ENCODE measurements at places on chromosomes 4 and X.

DNA sequence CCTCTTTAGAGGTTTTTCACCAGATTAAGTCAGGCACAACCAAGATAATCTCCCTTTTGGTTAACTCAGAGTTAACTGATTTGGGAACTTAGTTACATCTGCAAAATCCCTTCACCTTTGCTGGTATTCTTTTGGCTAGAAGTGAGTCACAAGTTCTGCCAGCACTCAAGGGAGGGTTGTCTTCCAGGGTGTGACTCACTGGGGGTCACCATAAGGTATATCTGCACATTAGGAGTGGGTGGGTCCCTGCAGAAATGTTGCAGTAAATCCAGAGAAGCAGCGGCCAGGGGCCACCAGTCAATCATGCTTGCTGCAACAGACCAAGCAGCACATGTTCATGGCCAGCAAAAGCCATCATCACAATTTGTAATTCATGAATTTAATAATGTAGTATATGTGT is 59.8 kb upstream of the MAML3 start:
- DNase-seq = no peak

- DNase-seq = no peak
Measured at GRCh38 chr4:162131256-162131655, 32.5 kb downstream of the FSTL5 start.

GRCh38 chrX:153519569-153520286 is 2.3 kb downstream of the ATP2B3 start:
- DNase-seq = no peak

DNA sequence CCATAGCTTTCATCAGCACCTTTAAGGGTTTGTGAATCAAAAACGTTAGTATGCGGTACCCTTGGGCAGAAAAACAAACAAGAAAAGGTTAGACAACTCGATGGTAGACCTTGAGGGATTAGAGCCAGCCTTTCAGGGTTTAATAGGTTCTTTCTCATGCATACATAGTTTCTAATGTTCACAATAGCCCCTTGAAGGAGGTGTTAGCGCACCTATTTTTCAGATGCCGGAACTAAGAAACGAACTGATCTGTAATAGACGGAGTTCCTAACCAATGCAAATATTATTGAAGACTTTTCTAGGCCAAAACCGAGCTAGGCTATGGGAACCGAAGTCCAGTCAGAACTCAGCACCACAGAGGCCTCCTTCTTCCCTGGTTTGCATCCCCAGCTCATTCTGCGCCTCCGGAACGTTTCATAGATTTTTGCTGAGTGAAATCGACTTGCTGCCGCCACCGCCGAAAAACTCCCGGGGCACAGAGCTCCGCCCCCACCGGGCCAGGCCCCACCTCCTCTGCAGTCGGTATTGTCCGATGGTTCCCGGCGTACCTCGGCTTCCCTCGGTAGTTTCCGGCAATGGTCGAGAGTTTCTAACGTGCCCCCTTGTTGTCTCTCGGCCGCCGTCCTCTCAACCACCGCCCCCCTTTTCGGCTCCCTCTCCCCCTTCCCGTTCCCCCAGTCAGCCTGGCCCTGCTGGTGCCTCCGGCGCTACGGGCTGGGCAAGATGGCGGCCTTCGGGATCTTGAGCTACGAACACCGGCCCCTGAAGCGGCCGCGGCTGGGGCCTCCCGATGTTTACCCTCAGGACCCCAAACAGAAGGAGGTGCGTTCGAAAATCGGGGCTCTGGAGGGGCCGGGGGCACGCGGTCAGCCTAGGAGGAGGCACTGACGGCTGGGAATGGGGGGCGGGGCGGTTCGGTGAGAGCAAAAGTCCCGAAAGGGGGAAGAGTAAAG is at the start of gene MED12:
Gene MED12, plus strand, starts transcription at position 565 of the 953 bp plus-strand sequence. Its CDS starts 159 bp downstream, at position 724.
- DNase-seq = peak; percentile 65

DNA sequence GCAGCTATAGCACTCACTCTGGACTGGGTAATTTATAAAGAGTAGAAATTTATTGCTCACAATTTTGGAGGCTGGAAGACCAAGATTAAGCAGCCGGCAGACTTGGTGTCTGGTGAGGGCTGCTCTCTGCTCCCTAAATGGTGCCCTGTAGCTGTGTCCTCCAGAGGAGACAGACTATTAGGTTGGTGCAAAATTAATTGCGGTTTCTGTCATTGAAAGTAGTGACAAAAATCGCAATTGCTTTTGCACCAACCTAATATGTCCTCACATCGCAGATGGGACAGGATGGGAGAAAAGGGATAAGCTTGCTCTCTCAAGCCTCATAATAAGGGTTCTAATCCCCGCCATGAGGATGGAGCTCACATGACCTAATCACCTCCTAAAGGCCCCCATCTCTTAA is 258.1 kb upstream of the VCX3A start:
- no peak for DNase-seq

DNA sequence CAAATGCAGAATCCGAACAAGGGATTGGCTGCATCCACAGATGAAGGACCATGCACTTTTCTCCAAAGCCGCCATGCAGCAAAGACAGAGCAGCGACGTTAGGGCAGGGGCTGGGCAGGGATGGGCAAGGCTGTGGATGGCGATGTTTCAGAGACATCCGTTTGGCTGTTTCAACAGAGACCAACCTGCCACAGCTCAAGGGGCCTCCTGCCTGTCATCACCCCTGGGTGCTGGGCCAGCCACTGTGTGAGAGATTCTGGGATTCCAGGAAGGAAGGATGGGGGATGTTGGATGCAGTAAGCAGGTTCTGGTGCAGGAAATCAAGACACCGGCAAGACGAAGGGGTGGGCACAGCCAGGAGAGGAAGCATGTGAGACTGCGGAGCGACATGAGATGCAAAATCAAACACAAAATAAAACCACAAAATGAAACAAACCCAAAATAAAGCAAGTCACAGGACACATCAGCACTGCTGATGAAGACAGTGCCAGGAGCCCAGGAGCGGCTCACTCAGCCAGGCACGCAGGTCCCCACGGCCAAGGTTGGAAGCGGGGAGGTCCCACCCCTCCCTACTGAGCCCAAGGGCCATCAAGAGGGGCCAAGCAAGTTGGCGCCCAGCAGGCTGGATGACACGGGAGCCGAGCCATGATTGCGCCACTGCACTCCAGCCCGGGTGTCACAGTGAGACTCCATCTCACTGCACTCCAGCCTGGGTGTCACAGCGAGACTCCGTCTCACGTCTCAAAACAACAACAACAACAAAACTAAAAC is 68.1 kb downstream of the FAM53A start:
- no peak for DNase-seq

GRCh38 chrX:28398342-28398741 is 188.9 kb upstream of the IL1RAPL1 start:
- DNase-seq = no peak

DNA sequence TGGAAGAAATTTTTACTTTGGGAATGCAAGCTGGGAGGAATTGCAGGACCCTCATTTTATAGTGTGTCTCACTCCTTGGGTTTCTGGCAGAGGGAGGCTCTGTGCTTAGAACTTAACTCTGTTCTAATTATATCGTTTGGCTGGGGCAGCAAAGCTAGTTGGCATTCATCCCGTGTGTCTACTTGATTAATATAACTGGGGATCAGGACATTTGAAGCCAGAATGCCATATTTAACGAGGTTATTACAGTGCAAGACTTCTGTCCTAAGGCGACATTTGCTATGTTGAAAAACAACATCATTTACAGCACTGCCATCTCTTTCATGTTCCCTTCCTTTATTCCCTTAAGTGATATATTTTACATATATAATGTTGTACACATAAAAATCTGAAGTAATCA is 179.1 kb upstream of the TBC1D9 start:
- no peak for DNase-seq

DNA sequence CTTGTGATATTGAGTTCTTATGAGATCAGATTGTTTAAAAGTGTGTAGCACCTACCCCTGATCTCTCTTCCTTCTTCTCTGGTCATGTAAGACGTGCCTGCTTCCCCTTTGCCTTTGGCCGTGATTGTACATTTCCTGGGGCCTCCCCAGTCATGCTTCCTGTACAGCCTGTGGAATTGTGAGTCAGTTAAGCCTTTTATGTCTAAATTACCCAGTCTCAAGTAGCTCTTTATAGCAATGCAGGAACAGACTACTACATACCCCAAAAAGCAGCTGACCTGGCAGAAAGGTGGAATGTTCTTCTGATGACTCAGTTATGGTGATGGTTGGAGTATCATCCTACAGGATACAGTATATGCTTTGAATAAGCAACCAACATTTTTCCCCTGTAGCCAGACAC is 11.4 kb upstream of the MCUB start:
- no peak for DNase-seq

DNA sequence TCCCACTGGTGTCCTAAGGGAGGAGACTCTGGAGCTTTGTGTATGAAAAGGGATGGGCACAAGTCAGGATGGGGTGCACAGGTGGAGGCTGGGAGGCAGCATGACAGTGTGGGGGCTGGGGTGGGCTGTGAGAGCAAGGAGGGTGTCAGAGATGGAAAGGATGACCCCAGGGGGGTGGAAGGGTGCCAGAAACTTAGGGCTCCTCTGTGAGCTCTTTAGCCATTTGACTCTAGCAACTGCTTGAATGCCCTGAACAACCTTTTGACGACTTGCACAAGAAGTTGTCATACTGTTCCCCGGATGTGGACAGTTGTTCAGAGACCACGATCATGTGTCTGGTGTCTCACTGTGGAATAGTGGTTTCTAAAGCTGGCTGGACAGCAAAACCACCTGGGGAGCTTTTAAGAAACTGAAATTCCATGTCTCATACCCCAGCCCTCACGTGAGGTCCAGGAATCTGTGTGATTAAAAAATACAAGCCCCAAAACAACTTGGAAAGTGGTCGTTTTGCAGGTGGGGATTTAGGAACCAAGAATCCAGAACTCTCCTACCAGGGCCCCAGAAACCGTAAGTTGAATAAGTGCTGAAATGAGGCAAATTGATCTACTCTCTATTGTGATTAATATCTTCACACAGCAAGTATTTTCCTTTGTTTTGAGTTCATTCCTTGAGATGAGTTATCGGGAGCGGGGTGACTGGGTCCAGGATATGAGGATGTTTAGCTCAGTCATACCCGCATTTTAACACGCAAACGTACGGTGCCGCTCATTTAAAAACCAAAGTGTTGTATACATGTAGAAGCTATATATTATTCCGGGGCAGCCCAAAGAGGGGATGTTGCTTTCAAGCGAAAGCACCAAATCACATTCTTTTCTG is 3.4 kb downstream of the RHOH start:
- peak; percentile 41 for DNase-seq

GRCh38 chrX:133645977-133646718 is 230.9 kb upstream of the GPC4 start:
- no peak for DNase-seq

DNA sequence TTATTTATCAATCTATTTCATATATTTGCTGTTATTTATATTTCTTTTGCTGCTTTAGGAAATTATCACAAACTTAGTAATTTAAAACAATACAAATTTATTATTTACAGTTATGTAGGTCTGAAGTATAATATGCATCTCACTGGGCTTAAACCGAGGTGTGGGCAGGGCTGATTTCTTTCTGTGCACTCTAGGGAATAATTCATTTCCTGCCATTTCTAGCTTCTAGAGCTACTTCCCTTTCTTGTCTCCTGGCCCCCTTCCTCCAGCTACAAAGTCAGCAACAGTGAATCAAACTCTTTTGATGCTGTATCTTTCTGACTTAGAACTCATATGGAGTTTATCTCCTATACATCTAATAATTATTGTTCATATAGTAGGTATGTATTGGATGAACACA is 303.5 kb upstream of the ARSJ start:
- DNase-seq = no peak

GRCh38 chrX:153781428-153782047 is 697 bp downstream of the SRPK3 start:
- no peak for DNase-seq

DNA sequence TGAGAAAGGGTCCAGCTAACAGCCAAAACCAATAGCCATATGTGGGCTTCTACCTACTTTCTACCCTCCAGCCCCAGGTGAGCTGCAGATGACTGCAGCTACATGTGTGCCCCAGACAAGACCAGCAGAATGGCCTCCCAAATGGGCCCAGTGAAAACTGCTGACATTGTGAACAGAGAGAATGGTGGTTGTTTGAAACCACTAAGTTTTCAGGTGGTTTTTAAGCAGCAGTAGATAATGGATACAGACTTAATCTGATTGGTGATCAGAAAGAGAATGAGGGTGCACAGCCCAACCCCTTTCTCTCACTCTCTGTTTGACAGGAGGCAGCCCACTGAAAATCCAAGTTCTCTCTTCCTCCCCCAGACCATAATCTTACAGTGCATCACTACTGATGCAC is 42.5 kb upstream of the BBS12 start:
- no peak for DNase-seq

DNA sequence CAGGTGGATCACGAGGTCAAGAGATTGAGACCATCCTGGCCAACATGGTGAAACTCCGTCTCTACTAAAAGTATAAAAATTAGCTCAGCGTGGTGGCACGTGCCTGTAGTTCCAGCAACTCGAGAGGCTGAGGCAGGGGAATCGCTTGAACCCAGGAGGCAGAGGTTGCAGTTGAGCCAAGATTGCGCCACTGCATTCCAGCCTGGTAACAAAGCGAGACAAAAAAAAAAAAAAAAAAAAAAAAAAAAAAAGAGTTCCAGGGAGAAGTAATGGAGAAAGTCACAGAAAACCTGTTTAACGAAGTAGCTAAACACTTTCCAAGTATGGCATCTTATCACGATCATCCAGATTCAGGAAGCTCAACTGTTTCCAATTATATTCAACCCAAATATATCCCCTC is 10.9 kb downstream of the KLHL4 start:
- no peak for DNase-seq

DNA sequence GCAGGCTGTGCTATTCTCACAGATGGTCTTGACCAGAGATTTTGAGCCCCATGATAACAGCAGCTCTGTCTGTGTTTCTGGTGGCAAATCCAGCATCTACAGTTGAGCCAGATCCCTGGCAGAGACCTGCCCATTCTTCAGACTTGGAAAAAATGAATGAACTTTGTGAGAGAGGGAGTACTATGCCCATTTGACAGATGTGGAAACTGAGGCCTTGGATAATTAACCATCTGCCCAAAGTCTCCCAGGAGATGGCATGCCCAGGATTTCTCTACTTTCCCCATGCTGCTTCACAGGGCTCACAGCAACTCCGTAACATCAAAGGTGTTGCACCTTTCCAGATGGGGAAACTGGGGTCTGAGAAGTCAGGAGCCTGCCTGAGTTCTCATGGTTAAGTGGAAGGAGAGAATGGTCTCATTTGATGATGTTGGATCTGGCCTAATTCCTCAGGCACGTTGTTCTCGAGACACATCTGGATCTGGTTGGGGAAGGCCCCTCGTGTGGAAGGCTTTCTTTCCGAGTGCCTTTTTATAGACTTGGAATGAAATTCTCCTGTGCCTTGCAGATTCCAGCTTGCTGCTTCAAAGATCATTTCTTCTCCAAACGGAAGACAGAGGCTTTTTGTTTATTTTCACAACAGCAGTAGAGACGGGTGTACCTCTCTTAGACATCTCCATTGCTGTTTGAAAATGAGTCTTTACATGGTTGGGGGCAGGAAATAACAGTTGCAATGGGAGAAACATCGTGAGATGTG is 73.3 kb upstream of the STX18 start:
- DNase-seq = no peak

All from activated T-helper 9 cell treated with anti-CD3 and anti-CD28 coated beads, Interleukin-2, amount 50 U/mL, for 16 hours (primary cell).